ENCODE measurements at places on chromosomes 7 and 10.

GRCh38 chr10:86849181-86849894 lies 92.9 kb downstream of the BMPR1A start:
- no peak for DNase-seq

DNA sequence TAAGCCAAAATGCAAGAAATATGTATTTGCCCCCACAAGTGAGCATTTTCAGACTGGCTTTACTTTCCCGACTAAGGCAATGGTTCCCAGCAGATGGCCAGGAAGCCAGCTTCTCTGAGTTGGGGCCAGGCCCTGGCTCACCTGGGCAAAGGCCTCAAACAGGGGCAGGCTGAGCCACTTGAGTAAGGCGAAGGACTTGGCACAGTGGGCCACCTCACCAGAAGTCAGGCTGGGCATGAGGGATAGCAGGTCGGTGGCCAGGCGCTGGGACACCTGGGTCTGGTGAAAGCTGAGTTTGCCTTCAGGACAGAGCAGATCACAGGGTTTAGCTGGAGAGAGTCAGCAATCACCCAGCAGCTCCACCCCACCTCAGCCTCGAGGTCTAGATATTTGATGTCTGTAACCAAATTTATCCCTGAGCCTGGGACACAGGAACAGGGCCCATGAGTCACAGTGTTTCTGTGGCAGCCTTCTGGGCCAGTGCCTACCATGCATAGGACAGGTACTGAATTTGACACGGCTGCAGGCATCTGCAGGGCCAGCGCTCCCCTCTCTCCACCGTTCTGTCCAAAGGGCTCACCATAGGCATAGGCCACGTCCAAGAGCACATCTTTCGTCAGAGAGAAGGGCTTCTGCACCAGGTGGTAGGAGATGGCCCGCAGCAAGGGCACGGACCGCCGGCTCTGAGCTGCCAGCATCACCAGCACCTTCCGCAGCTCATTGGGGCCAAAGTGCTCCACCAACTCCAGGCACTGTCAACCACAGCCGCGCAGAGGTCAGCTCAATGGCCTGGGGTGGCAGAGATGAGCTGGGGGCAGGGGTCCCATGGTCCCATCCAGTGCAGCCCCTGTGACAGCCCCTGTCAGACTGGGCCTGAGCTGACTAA lies 7.3 kb downstream of the TBRG4 start:
- no peak for DNase-seq

DNA sequence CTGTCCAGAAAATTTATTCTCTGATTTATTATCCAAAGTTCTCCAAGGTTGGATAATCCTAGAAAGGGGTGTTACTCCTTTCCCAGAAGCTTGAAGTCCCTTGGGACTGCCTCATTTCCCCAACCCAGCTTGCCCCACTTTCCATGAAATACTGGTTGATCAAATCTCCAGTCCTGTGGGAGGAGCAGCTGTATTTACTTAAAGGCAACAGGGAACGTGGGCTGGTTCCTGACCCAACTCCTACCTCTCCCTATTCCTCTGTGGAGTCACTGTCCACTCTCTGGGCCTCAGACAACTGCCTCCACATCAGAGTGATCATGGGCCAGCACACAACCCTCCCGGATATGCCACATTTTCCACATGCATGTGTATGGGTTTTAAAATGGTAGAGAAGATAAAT lies 166.2 kb upstream of the PRR15 start:
- no peak for DNase-seq

DNA sequence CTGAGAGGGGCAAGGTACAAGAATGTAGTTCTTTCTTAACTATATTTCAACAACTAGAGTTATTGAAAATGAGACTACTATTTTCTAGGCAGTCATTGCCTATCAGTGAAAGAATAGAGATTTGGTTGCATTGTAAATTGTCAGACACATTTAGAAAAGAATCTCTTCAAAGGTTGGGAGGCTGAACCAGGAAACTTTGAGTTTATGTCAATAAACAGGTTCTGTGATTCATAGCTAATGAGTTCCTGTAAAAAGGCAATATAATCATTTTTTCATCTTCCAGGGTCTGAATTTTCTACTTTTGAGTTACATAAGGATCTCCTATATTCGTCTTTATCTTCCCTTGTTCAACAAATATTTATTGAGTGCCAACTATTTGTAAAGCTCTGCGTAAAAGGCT lies 47.1 kb downstream of the MAGI2 start:
- DNase-seq, result no peak

DNA sequence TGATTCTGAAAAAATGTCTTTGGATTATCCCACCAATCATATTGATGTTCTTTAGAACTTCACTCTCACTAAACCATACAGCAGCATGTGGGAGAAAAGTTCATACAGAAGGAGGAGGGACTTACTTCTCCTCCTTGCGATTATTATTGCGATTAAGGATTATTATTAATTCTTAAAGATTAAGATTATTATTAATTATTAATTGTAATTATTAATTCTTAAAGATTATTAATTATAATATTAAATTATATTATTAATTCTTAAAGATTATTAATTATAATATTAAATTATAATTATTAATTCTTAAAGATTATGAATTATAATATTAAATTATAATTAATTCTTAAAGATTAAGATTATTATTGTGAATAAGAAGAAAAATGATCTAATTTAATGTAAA lies 80.5 kb downstream of the MACC1 start:
- no peak for DNase-seq
